Dorsolateral prefrontal cortex (tissue), 122 donors: ENCODE measurements at places on chromosomes 1 and 21. TPM values are rescaled to one million over a fixed set of nuclear protein-coding genes. Genes with fewer than 3 reads are reported as not detected.

Gene NUAK2
- 1.8 TPM for total RNA-seq

Gene LMOD1
- 2.0 TPM for total RNA-seq

Gene PTAFR
- 4.0 TPM for total RNA-seq

Gene SLC26A9
- 1.8 TPM for total RNA-seq

Gene LRRC3
- total RNA-seq: 0.73 TPM

Gene CYP4A22
- 0.65 TPM for total RNA-seq

Gene TSSK3
- total RNA-seq: 7.5 TPM

Gene TOR1AIP1
- total RNA-seq: 40.4 TPM

Gene BTBD8
- total RNA-seq: 103 TPM

Gene ATP1A2
- total RNA-seq: 511 TPM

Gene KRTAP12-2
- not detected for total RNA-seq

Gene LHX8
- total RNA-seq: not detected

Gene CHI3L1
- 36.5 TPM for total RNA-seq

Gene CA14
- 4.2 TPM for total RNA-seq

Gene SYF2
- total RNA-seq: 24.7 TPM

Gene SPATA45
- total RNA-seq: 2.2 TPM

Gene CHRM3
- total RNA-seq: 72.2 TPM

Gene KCNE2
- total RNA-seq: 0.50 TPM

Gene NUP210L
- total RNA-seq: not detected

Gene PAQR6
- total RNA-seq: 151 TPM

Gene OR2C3
- not detected for total RNA-seq

Gene MARK1
- 43.2 TPM for total RNA-seq

Gene LRRC53
- 1.2 TPM for total RNA-seq

Gene PTPN22
- 1.3 TPM for total RNA-seq

Gene TFF3
- not detected for total RNA-seq

Gene MYOG
- total RNA-seq: not detected

Gene AGT
- 98.4 TPM for total RNA-seq

Gene EPHA2
- total RNA-seq: 4.8 TPM

Gene OR6K3
- total RNA-seq: not detected

Gene CLCA2
- 0.28 TPM for total RNA-seq

Gene FAM72D
- 0.45 TPM for total RNA-seq

Gene KRTAP10-12
- total RNA-seq: not detected

Gene ALPL
- 17.5 TPM for total RNA-seq

Gene GBP2
- 5.0 TPM for total RNA-seq

Gene KRTCAP2
- 76.7 TPM for total RNA-seq

Gene C1QC
- 48.4 TPM for total RNA-seq

Gene HIVEP3
- total RNA-seq: 32.8 TPM

Gene NDUFS2
- 129 TPM for total RNA-seq

Gene S100A7A
- total RNA-seq: not detected

Gene JAM2
- total RNA-seq: 33.6 TPM

Gene CCT8
- 109 TPM for total RNA-seq

Gene LIN9
- total RNA-seq: 2.6 TPM

Gene AGPAT3
- total RNA-seq: 116 TPM

Gene MROH9
- not detected for total RNA-seq

Gene SLAMF9
- not detected for total RNA-seq

Gene AMY2A
- total RNA-seq: 4.9 TPM

Gene F13B
- total RNA-seq: not detected

Gene SEC16B
- total RNA-seq: 20.6 TPM

Gene PGLYRP4
- not detected for total RNA-seq

Gene TMEM201
- 23.0 TPM for total RNA-seq

Gene KCND3
- 80.7 TPM for total RNA-seq

Gene PLD5
- 8.0 TPM for total RNA-seq

Gene NGF
- 1.2 TPM for total RNA-seq
